AG10803 (cell line): ENCODE measurements at places on chromosomes 1 and 21.

GRCh38 chr21:45835301-45836267 is 146.0 kb upstream of the COL6A1 start:
- no peak for DNase-seq

GRCh38 chr1:66283622-66284041 is 250.3 kb upstream of the SGIP1 start:
- peak; percentile 28 for DNase-seq

- DNase-seq, result no peak
Measured at GRCh38 chr21:45993210-45994085, 11.9 kb downstream of the COL6A1 start.

GRCh38 chr1:225870911-225871310 is 11.3 kb downstream of the TMEM63A start:
- no peak for DNase-seq

GRCh38 chr1:215022741-215023141 is 59.8 kb upstream of the KCNK2 start:
- peak; percentile 93 for DNase-seq

GRCh38 chr1:55623311-55623710 is 408.1 kb upstream of the USP24 start:
- DNase-seq, result no peak

GRCh38 chr1:228037401-228038386 is 30.9 kb downstream of the WNT3A start:
- DNase-seq, result no peak

- DNase-seq, result peak; percentile 52
Measured at GRCh38 chr21:37582590-37582989, 216.0 kb downstream of the DYRK1A start.

DNA sequence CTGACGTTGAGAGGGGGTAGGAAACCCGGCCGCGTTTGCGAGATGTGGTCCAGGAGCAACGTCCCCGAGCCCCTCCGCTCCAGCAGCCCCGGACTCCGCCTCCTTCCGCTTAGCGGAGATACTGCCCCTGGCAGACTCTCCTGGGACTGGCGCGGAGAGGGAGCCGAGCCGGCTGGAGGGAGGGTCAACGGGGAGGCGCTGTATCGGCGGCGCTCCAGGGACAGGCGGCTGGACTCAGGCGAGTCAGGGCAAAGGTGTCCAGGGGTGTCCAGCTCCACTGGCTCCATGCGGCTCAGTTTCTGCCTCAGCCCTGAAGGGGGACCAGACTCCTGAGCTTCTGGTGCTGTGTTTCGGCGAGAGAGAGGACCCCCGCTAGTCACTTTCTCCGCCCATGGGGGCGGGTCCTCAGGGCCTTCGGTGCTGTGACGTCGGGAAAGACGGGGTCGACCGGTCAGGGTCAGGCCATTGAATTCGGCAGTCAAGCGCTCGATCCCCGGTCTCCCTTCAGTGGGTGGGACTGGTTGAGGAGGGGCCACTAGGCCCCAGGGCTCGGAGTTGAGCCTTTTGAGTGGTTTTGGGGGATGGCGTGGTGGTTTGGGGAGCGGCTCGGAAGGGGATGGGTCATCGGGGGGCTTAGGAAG is 2.8 kb upstream of the LIX1L start:
- peak; percentile 47 for DNase-seq

DNA sequence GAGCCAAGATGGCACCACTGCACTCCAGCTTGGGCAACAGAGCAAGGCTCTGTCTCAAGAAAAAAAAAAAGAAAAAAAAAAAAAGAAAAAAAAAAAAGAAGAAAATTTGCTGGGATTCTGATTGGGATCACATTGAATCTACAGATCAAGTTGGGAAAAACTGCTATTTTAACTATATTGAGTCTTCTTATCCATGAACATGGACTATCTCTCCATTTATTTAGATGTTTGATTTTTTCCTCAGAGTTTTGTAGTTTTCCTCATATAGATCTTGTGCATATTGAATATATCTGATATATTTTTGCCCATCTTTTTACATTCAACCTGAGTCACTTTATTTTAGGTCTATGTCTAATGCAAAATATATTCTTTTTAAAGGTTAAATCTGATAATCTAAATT is 58.3 kb upstream of the B3GALNT2 start:
- no peak for DNase-seq

DNA sequence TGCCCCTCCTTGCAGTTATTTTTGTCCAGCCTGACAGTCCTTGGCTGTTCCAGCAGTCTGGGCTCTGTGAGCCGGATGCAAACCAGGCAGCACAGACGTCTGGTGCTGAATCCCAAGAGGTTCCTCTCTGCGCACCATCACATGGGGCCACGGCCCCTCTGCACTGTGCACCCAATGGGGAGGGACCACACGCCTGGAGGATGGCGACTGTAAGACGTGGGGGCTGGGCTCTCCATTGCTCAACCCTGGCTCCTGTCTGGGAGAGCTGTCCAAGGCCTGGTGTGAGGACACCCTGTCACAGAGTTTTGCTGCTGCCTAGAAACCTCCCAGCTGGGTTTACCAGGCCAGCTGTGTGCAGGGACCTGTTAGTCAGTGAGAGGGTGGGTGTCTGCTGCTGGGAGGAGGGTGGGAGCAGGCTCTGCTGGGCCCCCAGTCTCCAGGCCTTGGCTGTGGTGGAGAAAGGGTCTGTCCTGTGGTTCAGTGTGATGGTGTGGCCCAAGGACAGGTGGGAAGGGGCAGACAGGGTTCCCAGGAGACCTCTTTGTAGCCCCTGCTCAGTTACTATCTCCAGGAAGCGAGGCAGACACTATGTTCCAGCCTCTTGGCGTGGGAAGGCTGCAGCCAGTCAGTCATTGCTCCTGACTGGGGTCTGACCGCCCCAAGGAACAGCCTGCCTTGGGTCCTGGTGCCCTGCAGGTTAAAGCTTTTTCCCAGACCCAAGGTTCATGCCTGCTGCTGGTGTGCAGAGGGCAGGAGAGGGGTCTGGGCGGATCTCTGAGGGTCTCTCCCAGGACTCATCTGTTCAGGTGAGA is 13.8 kb downstream of the HEYL start:
- DNase-seq, result peak; percentile 65

DNA sequence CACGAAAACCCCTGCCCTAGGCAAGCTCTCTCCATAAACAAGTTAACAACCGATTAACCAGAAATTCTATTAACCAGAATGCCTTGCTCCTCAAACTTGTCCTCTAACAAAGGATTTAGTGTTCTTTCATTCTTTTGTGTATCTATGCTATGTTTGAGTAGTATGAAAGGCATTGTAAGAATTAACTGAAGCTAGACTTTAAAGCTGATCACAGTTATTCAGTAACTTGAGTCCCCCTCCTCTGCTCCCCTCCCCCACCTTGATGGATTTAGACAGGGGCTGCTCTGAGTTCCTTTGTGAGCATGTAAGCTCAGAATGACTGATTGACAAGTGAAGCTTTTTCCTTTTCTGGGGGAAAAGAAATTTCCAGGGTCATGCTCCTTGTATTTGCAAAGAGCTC is 257.6 kb downstream of the TTLL7 start:
- DNase-seq, result no peak

DNA sequence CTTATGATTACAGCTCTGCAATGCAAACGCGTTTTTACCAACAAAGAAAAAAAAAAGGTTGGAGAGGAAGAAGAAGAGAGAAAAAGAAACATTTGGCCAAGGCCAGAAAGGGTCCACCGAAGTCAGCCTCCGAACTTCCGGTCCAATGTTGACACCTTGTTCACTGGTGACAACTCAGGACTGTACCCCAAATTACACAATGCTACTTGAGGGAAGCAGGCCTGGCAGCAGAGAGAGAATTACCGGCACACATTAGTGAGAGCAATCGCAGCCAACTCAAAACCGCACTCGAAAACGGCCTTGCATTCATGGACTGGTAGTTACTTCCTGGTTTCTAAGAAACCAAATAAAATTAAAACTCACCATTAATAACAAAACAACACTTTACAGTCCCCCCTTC is 652.5 kb downstream of the KIF26B start:
- DNase-seq, result peak; percentile 63

GRCh38 chr1:165169028-165169427 is 187.5 kb downstream of the LMX1A start:
- DNase-seq, result no peak

- no peak for DNase-seq
Measured at GRCh38 chr1:179155615-179156014, 73.7 kb downstream of the TOR3A start.

DNA sequence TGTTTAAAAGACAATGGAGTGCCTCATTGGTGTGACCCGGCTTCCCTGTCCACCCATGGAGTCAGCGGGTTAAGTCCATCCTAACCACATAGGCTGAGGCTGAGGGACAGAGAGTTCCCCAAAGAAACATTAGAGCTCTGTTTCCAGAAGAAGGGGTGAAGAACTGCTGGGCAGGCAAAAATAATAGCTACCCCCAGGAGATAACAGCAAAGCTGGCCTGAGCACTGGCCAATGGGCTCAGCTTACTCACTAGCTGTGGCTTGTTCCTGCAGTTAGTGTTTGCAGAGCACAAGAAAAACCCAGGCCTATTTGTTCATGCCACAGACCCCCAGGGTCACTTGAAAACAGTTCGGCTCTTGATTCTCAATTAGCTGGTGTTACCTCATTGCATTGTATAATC is 311.2 kb downstream of the NFIA start:
- no peak for DNase-seq

- DNase-seq, result no peak
Measured at GRCh38 chr1:234586892-234587485, 23.0 kb downstream of the IRF2BP2 start.
